ENCODE measurements at places on chromosomes 3 and 15. TPM values are rescaled to one million over a fixed set of nuclear protein-coding genes. Genes with fewer than 3 reads are reported as not detected.
A peak's percentile ranks its signal among the peaks of the same experiment; 100 is the strongest.

Gene SLC12A1
- not detected for total RNA-seq

Gene TMEM207
- not detected for total RNA-seq

Gene FLNB
- total RNA-seq: 144 TPM

Gene UBXN7
- total RNA-seq: 7.2 TPM

- H3K4me3 ChIP-seq: no peak overlapping the region
- DNase-seq: no peak
Measured at GRCh38 chr15:95520922-95521321, 809.6 kb upstream of the NR2F2 start.

- no peaks in the 10 kb centered on the region for H3K27me3 ChIP-seq
- DNase-seq: peak; percentile 91
- H3K27ac ChIP-seq: no peak overlapping the region
- H3K4me3 ChIP-seq: no peak overlapping the region
Measured at GRCh38 chr3:134473868-134474546, 11.8 kb downstream of the ANAPC13 start.

- no peak for DNase-seq
- peak overlapping the region; percentile 89 for H3K27ac ChIP-seq
- H3K4me1 ChIP-seq: peaks cover 11% of the 10 kb centered on the region
Measured at GRCh38 chr3:52845691-52846431, 11.0 kb upstream of the MUSTN1 start.

GRCh38 chr3:52521488-52521824, 12.2 kb downstream of the NT5DC2 start:
- no peaks in the 10 kb centered on the region for H3K27me3 ChIP-seq
- no peaks in the 10 kb centered on the region for H3K4me1 ChIP-seq
- no peak overlapping the region for H3K4me3 ChIP-seq
- H3K36me3 ChIP-seq: peaks cover 5% of the 10 kb centered on the region

GRCh38 chr15:39310633-39311032, 270.2 kb upstream of the THBS1 start:
- H3K27me3 ChIP-seq: no peaks in the 10 kb centered on the region
- no peak overlapping the region for H3K4me3 ChIP-seq
- no peak for DNase-seq
- H3K27ac ChIP-seq: no peak overlapping the region
- no peaks in the 10 kb centered on the region for H3K36me3 ChIP-seq

DNA sequence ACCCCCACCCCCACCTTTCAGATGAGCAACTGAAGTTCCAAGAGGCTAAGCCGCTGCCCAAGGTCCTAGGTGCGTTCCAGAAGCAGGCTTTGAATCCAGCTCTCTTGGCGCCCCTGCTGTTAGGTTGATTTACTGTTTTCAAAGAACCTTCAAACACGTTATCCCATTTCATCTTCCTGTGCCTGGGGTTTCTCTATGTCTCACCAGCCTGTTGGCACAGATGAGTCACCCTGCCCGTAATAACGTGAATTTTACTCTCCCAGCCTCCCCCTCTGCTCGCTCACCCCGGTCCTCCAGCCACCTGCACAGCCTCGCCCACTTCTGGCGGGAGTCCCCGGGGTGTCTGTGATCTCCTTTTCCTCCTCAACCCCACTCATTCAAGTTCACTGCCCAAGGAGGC, 13.0 kb upstream of the TSEN2 start:
- H3K4me3 ChIP-seq: no peak overlapping the region
- H3K27ac ChIP-seq: no peak overlapping the region
- H3K36me3 ChIP-seq: no peaks in the 10 kb centered on the region
- peaks cover 4% of the 10 kb centered on the region for H3K4me1 ChIP-seq

- no peaks in the 10 kb centered on the region for H3K27me3 ChIP-seq
- no peak overlapping the region for H3K4me3 ChIP-seq
- peaks cover 20% of the 10 kb centered on the region for H3K36me3 ChIP-seq
- peak overlapping the region; percentile 96 for H3K27ac ChIP-seq
- peaks cover 25% of the 10 kb centered on the region for H3K4me1 ChIP-seq
Measured at GRCh38 chr15:66721020-66721419, 19.0 kb downstream of the SMAD6 start.

DNA sequence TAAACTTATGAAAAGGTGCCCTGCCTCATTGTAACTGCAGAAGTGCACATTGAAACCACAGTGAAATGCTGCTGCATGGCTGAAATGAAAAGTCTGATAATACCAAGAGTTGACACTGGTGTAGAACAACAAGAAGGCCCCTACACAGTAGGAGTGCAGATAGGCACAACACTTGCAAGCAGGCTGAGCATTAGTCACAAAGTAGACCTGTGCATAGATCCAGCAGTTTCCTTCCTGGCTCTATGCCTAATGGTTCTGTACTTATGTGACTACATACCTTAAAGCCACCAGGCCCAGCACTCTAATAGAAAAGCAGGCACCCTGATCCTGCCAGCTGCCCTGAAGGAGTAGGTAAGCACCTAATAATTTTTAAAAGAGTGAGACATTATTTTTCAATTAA, 41.8 kb downstream of the PRR23E start:
- no peaks in the 10 kb centered on the region for H3K4me1 ChIP-seq
- no peak for DNase-seq
- H3K27ac ChIP-seq: no peak overlapping the region
- H3K4me3 ChIP-seq: no peak overlapping the region

DNA sequence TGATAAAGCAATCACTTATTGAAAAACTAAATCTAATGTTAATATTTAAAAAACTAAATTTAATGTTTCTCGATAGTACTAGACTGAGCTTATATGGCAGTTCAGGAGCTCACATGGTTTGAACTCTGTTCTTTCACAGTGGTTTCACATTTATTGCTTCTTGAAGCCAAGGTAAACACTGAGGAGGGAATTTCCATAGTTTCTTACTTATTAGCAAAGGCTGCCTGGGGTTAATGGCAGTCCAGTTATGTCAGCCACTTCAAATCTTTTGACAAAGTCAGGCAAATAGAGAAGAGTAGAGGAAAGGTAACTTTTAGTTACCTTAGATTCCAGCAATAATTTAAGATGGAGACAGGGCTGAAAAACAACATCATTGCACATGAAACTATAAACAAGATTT, 831.5 kb downstream of the ROBO2 start:
- no peak for DNase-seq
- no peaks in the 10 kb centered on the region for H3K4me1 ChIP-seq
- H3K27ac ChIP-seq: no peak overlapping the region
- H3K4me3 ChIP-seq: no peak overlapping the region

GRCh38 chr15:88904624-88905327, 8.4 kb downstream of the MFGE8 start:
- no peaks in the 10 kb centered on the region for H3K27me3 ChIP-seq
- DNase-seq: no peak
- H3K4me1 ChIP-seq: peaks cover 17% of the 10 kb centered on the region
- peak overlapping the region; percentile 94 for H3K27ac ChIP-seq

GRCh38 chr3:135930255-135930654, 35.3 kb upstream of the PPP2R3A start:
- H3K4me3 ChIP-seq: no peak overlapping the region
- DNase-seq: no peak
- no peak overlapping the region for H3K27ac ChIP-seq
- no peaks in the 10 kb centered on the region for H3K27me3 ChIP-seq
- no peaks in the 10 kb centered on the region for H3K36me3 ChIP-seq
- no peaks in the 10 kb centered on the region for H3K4me1 ChIP-seq

DNA sequence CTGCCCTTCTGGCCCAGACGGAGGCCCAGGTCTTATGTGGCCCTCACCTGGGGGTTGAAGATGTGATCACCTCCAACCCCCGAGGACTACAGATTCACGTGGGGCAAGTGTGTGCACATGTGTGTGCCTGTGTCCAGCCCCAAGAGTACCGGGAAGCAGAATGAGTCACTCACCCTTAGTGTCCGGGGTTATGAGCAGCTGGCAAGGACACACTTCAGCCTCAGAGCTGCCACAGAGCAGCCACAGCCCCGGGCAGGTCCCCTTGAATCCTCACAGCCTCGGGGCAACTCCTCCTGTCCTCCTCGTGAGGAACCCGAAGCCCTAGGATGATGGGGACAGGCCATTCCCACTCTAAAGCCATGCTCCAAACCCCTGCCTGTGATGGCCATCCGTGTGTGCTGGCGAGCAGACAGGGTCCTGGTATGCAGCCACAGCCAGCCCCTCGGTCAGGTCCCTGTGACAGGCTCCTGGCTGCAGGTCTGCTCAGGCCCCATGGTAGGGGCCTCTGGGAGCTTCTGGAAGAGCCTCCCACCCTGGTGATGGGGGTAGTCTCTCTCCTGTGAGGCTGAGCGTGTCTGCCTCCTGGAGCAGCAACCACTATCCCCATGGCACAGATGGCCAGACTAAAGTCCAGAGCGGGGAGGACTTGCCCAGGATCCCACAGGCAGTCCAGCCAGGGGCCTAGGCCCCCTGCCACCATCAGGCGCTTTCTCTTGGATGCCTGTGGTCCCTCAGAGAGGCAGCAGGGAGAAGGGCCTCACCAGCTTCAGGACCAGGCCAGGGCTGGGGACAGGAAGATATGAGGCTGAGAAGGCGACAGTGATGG, 852 bp downstream of the STAB1 start:
- H3K27ac ChIP-seq: peak overlapping the region; percentile 32
- H3K4me1 ChIP-seq: no peaks in the 10 kb centered on the region
- peak overlapping the region; percentile 52 for H3K4me3 ChIP-seq

DNA sequence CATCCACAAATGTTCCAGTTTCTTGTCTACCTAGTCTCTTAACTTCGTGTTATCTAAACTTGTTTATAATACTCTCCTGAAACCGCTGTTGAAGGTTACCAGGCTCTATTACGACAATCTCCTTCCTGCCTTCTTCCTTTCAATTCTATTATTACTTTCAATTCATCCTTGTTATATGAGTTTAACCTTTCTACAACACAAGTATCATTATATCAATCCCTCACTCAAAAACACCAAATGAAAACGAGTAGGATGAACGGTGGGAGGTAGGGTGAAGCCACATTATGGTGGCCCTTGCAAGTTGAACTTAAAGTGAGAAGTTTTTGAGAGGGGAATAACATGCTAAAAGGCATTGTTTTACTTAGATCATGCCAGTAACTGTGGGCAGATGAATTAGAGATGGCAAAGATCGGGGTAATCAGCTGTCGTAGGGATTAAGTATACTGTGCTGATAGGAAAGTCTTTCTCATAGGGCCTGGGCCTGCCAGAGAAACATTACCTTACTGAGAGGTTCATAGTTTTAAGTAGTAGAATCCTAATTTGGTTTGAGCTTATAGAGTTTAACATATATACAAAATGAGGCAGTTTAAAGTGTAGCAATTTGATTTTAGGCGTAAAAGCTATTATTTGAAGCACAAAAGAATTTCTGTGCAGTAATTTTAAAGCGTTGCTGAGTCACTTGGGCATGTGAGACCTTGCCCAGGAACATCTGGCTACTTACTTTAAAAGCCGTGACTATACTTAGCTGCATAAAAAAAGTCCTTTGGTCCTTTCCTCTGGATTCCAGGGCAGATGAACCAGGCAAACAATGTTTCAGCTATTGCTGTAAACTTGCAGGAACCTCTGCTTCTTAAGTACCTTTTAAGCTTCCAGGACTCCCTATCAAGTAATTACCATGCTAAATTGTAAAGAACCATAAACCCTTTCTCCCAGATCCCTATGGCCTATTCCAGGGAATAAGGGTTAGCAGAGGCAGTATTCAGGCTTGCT, 3.3 kb upstream of the CEP97 start:
- no peak overlapping the region for H3K4me3 ChIP-seq
- H3K36me3 ChIP-seq: no peaks in the 10 kb centered on the region
- H3K4me1 ChIP-seq: no peaks in the 10 kb centered on the region

DNA sequence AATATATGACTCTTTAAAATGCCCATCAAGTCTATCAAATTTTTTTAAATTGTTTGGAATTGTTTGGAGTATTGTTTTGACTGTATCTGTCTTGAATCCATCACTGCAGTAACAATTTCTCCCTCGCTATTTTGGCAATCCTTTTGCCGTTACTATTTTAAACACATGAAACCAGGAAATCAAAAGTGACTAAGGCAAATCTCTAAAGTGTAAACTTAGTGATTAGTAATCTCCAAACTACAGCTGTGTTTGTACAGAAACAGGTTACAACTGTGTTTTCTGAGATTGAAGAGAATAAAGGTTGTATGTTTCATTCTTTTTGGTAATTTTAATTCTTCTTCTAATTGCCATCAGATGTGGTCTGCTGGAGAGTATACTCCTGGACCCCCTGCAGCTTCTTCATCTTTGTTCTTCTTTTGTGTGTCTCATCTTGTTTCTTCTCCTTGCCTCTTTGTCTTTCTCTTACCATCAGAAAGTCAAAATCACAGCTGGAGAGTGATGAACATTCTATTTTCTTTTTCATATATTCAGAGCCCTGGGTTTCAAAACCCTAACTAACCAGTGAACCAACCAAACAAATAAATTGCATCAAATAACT, 465.4 kb downstream of the RBMS3 start:
- no peaks in the 10 kb centered on the region for H3K4me1 ChIP-seq
- no peak overlapping the region for H3K4me3 ChIP-seq
- H3K27ac ChIP-seq: peak overlapping the region; percentile 10
- DNase-seq: no peak
- H3K36me3 ChIP-seq: no peaks in the 10 kb centered on the region

GRCh38 chr15:69298697-69299441, at the start of gene PAQR5:
Gene PAQR5 (plus strand): TSS chr15:69298912. CDS start chr15:69360081, 61,169 bp downstream.
- DNase-seq: no peak
- H3K27ac ChIP-seq: no peak within 1 kb of the TSS
- peak within 1 kb of the TSS; percentile 51 for H3K4me3 ChIP-seq
- H3K36me3 ChIP-seq: no peaks in the 10 kb centered on the region
- peaks cover 17% of the 10 kb centered on the region for H3K27me3 ChIP-seq

DNA sequence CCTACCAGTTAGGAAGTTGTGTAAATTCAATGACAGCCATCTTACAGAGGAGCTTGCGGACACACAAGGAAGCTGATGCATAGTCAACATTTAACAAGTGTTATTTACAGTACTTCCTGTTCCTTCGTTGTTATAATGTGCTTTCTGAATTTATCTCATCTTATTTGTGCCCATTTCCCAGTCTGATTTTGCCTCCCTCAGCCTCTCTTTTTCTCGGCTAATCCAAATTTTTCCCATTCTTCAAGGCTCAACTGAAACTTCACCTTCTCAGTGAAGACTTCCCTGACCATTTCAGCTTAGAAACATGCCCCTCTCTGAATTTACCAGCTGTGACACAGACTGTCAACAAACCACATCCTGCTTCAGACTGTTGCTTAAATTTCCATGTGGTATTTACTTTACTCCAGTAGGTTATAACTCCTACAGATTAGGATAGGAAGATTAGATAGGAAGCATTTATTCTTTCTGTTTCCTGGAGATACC, 55.7 kb upstream of the CP start:
- H3K27ac ChIP-seq: no peak overlapping the region
- DNase-seq: no peak
- H3K27me3 ChIP-seq: no peaks in the 10 kb centered on the region
- no peaks in the 10 kb centered on the region for H3K4me1 ChIP-seq
- no peak overlapping the region for H3K4me3 ChIP-seq
- no peaks in the 10 kb centered on the region for H3K36me3 ChIP-seq
